ENCODE measurements at places on chromosomes 7 and 10.

DNA sequence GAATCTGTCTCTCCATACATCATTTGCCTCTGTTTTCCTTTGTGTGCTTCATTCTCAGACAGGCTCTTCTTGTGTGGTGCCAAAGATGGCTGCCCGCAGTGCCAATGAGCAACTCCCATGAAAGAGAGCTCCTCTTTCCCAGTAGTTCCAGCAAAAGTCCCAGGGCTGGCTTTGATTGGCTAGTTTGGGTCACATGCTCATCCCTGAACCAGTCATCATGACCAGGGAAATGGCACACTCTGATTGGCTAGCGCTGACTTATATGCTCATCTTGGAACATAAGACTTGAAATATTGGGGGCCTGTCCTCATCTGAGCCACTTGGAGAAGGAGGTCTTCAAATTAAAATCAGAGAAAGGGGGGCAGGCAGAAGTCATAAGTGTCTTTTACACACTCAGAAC lies 112.7 kb downstream of the CDH23 start:
- no peak for DNase-seq

DNA sequence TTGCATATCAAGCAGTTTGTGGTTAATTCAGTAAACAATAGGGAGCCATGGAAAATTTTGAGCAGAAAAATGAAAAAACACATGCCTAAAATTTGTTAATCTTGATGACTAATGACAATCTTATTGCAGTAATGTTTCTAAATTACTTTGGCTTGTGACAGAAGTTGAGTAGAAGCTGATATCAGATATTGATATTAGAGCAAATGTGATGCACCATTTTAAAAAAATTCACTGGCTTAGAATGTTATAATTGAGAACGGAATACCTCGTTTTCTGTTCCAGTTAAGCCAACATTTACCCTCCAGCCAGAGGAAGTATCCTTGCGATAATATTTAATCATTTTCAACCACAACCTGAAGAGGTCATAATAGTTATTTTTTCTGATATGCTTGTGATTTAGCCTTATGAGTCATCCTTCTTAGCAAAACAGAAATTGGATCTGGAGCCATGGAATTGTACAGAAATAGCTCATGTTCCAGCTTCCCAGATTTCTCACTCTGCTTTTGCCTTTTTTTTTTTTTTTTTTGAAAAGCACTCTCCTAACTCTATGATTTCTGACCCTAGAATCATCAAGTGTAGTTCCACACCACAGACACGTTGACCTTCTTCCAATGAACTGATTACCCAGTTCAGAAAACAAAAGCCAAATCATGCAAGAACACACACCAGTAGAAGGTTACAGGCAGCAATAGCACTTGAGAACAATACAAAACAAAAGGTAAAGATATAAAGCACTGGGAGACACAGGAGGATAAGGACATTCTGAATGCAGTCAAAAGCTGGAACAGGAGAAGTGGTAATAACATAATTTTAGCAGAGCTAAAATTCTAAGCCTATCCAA lies 96.8 kb upstream of the PHYHIPL start:
- DNase-seq = no peak

- DNase-seq = no peak
Measured at GRCh38 chr7:121796936-121797656, 75.9 kb upstream of the PTPRZ1 start.

- DNase-seq = no peak
Measured at GRCh38 chr7:112084520-112084971, 121.7 kb downstream of the DOCK4 start.

DNA sequence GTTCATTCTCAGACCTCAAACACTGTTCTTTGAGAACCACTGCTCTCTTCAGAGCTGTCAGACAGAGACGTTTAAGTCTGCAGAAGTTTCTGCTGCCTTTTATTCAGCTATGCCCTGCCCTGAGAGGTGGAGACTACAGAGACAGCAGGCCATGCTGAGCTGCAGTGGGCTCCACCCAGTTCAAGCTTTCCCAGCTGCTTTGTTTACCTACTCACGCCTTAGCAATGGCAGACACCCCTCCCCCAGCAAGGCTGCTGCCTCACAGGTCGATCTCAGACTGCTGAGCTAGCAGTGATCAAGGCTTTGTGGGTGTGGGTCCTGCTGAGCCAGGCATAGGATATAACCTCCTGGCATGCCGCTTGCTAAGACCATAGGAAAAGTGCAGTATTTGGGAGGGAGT lies 80.5 kb upstream of the CYP2C9 start:
- DNase-seq = no peak

- DNase-seq = no peak
Measured at GRCh38 chr10:93420944-93421825, 60.9 kb downstream of the MYOF start.

GRCh38 chr10:97922022-97922758 lies 72.5 kb downstream of the GOLGA7B start:
- DNase-seq = no peak

DNA sequence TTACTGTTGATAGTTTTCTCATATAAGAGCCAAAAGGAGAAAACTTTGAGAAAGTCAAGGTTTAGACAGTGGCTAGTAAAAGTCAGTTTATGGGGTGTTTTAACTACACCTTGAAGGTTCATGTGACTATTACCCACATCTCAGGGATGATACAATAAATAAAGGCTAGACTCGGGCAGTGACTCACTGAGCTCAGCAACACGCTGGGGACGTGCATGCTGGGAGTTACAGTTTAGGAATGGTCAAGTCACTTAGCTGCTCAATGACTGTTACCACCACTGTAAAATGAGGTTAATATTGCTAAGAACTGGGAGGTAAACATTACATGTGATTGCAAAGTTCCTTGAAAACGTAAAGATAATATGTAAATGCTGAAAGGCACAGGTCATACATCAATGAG lies 1254.4 kb upstream of the PHF14 start:
- no peak for DNase-seq

DNA sequence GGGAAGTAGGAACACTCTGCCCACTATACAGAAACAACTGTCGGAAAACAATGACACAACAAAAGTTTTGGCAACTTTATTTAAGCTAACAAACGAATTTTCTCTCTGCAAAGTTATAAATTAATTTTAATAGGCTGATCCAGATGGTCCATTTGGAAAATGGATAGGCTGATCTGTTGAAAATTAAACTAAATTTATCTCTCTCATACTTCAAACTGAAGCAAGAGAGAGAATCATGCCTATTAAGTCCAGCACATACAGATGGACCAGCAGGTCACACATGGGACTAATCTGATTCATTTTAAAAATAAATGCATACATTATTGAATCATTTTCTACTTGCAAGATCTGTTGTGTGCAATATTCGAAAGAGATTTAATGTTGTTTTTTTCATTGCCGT lies 110.1 kb downstream of the BTRC start:
- no peak for DNase-seq
